Cerebellar cortex (tissue), 1 donor: ENCODE measurements at places on chromosomes 7 and 10.

DNA sequence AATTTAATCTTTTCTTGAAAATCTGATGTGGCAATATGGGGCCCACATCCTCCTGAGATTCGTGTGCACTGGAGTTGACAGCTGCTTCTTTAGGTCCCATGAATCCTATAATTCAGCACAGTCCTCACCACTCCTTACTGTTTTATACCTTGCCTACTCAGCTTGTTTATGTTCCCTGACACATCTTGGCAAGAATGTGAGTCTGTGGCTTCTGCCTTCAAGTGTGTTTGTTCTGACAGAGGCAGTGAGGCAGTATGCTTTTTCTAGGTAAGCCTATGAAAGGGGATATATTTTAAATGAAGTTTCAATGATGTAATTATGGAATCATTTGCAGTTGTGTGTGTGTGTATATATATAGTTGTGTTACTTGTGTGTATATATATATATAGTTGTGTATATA is 106.4 kb downstream of the AMPH start:
- DNase-seq: no peak

DNA sequence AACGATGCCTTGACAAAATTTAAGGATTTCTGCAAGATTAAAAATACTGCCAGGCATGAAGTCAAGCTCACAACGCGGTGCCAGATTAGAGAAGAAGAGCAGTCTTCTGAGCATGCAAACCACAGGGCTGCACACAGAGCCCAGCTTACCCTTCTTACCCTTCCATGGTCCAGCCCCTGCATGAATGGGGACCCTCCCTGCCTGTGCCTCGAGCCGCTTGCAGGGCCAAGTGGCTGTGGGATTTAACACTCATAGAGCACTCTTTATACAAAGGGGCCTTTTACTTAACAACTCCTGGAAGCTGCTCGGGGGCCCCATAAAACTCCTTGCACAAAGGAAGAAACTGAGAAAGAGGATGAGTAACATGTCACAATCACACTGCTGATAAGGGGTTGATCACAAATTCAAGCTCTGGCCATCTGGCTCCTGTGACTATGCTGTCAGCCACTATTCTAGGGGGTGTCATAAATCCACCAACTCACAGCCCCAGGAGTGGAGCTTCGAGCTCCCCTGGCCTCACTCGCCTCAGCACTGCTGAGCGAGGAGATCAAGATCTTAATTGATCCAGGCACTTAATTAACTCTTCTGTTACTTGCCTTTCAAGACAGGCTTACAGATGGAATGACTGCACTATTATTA is 514.8 kb downstream of the TNS3 start:
- no peak for DNase-seq

DNA sequence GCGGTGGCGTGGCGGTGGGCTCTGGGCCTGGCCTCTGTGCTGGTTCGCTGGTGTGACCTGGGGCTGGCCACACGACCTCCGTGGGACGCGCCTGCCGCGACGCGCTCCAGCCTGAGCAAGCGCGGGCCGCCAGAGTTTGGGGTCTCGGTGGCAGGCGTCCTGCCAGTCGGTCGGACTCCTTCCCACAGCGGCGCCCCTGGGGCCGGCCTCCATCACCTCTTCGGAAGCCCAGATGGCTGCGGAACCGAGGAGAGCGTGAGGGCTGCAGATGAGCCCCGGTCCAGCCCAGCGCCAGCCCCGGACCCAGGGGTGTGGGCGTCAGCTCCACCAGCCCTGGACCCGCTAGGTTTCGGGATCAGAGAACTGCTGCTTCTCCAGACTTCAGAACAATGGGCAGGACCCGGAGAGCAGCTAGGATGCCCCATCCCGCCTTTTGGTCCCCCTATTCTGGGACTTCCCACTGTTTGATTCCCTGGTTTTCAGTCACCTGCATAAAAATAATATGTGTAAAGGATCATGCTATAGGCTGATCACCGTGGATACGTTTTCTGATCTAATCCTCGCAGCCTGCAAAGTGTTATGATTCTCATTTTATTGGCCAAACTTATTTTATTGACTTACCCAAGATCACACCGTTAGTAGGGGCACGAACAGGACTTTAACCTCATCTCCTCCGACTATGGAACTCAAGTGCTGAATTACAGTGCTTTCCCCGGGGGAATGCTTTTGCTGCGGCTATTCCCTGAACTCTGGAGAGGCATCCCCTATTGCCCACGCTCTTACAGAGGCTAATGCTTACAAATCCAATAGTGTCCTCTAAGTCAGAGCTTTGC is 2.8 kb downstream of the CYP26C1 start:
- no peak for DNase-seq

- no peak for DNase-seq
These were observed 83.5 kb upstream of the INSIG1 start for GRCh38 chr7:155213955-155214740.

- no peak for DNase-seq
These were observed 3.8 kb downstream of the AHCYL2 start for GRCh38 chr7:129228633-129229032.

GRCh38 chr10:122327237-122328206 is 47.0 kb upstream of the PLEKHA1 start:
- no peak for DNase-seq

GRCh38 chr7:1540776-1541271 is 10.3 kb downstream of the MAFK start:
- no peak for DNase-seq

- DNase-seq: no peak
These were observed 66.8 kb downstream of the MAD1L1 start for GRCh38 chr7:2165610-2166594.

DNA sequence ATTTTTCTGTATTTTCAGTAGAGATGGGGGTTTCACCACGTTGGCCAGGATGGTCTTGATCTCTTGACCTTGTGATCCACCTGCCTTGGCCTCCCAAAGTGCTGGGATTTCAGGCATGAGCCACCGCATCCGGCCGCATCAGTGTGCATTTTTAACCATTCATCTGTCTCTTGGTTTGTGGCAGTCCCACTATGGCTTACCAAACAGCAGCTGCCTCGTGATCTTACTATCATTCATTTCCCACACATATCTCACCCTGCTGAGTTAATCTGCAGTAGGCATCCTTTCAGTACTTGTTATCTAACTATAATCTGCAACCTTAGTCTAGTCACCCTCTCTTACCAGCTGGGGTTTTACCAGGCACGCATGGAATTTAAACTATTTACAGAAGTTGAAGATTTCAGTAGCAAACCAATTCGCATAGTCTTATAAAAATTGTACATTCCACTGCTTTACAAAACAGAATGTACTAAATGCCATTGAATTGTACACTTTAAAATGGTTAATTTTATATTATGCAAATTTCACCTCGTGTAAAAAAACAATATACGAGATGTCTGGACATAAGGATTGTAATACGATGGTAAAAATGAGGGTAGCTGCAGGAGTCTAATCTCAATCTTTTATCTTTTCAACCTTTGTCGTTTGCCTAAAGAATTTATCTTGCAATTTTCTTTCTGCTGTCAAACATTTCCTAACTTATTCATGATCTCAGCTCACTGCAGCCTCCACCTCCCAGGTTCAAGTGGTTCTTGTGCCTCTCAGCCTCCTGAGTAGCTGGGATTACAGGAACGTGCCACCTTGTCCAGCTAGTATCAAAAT is 4.6 kb upstream of the TBC1D12 start:
- no peak for DNase-seq

DNA sequence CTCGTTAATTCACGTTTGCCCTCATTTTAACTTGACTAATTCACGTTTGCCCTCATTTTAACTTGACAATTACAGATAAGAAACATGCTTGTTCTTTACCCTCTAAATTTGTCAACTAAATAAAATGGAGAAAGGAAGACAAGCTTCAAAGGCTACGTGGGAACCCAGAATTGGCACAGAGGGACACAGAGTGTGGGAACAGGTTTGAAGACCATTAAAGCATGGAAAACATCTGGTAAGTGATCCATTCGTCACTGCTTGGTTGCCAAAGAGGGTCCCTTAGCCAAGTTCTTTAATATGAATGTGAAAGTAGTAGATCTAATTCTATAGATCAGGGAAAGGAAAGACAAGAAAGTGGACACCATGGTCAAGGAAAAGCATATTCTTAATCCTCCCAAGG is 57.2 kb downstream of the ITIH5 start:
- DNase-seq: no peak

DNA sequence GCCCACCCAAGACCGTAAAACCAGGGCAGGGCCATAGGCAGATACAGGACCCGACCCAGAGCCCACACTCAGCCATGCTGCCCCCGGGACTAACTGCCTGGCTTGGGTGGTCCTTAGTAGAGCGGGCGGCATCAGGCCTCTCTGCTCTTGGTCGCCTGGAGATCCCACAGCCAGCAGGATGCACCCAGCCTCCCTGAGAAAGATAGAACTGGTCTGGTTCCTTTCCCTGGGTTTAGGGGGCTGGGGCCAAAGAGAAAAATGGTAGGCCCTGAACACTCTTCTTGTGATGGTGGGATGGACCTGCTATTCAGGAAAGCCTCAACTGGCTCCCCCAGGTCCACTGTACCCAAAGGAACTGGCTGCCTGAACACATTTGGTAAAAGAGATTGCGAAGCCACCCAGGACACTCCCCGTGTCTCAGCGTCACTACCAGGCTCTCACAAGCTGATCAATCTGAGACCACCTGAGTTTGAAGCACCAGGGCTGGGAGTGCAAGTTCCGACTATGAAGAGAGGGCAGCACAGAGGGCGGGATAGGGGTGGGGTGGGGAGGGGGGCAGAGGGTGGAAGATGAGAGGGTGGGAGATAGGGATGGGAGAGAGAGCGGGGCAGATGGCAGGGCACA is 591.5 kb downstream of the DNAJB6 start:
- no peak for DNase-seq

- DNase-seq: no peak
These were observed 74.3 kb downstream of the SAMD9 start for GRCh38 chr7:93043385-93043985.

DNA sequence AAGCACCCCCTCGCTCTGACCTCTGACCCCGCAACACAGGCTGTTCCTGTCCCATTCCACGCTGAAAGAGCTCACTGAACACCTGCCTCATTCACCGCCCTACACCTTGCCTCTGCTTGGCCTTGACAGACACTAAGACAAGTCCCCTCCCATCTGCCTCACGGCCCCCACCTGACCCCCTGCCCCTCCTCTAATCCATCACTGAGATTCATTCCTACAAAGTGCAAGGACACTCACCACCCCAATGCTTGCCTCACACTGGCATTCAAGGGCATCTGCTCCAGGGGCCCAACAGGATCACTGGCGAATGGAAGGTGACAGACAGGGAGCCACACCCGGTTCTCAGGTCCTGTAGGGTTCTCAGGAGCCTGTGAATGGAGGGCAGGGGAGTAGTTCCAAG is 68.1 kb upstream of the NANOS1 start:
- no peak for DNase-seq

DNA sequence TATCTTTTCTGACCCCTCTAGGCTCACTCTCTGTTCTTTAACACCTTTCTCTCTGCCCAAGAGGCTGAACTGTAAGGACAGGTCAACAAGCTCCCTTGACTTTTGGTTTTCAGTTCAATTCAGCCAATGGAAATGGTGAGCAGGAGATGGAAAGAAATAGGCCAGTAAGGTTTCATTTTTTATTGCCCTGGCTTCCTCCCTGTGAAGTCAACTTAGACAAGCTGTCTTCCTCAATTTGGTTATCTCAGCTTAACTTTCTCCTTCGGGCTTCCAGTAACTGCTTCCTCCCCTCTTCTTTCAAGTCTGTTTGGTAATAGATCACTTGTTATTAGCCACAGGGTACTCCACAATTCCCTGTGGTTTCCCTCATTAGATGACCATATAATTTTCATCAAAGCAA is 19.7 kb downstream of the LIPK start:
- no peak for DNase-seq

GRCh38 chr7:99713995-99714570 is 20.9 kb downstream of the CYP3A7 start:
- DNase-seq: no peak

- DNase-seq: no peak
These were observed 24.4 kb upstream of the AKR1B1 start for GRCh38 chr7:134483296-134483695.

GRCh38 chr10:67487199-67487598 is 208.8 kb downstream of the CTNNA3 start:
- DNase-seq: no peak

DNA sequence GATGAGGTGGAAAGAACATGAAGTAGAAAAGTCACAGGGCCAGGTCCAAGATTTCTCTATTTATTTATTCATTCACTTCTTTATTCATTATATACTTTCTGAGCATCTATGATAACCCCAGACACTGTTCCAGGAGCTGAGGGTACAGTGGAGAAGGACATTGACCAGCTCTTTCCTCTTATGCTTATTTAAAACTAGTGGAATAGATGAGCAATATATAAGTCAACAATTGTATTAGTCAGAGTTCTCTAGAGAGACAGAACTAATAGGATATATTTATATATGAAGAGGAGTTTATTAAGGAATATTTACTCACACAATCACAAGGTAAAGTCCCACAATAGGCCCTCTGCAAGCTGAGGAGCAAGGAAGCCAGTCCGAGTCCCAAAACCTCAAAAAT is 15.0 kb upstream of the GPR37 start:
- DNase-seq: no peak

- DNase-seq: no peak
These were observed 50.8 kb downstream of the SIRT1 start for GRCh38 chr10:67935223-67935622.

DNA sequence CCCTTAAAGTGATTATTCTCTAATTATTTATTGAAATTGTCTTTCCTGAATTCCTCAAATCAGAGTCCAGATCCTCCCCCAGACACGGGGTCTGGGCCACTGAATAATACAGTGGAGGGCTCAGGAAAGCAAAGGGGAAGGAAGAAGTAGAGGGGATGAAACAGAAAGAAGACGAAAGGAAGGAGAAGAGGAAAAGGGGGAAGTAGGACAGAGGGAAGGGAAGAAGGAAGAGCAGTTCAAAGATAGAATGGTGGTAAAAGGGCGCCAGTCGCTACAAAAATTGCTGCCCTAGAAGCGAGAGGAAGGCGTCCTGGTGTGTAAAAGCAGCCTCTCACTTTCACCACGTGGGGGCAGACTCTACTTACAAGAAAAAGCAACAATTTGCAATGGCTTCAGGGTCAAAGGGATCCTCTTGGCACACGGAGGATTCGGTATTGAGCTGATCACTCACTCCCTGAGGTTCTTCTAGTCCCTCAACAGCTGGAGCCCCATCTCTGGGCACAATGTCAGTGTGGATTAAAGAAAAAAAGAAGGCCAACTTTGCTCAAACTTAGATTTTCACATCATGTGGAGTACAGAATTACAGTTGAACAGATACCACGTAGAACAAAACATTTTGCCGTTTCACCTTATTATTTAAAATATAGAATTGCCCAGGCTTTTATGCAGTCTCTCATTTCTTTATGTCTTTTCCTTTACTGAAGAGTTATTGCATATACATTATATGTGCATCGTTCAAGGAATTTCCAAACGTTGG is 31.4 kb upstream of the NPVF start:
- DNase-seq: peak; percentile 94

DNA sequence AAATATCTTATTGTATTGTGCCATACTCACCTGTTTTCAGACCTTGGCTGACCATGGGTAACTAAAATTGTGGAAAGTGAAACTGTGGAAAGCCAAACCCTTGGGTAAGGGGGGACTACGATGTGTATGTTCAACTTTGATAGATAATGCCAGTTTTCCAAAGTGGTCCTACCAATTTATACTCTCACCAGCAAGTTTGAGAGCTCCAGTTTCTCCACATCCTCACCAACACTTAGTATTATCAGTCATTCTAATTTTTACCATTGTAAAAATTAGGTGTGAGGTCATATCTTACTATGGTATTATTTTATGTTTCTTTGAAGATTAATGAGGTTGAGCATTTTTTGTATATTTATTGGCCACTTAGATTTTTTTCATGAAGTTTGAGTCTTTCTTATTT is 346.9 kb upstream of the PODXL start:
- no peak for DNase-seq

- no peak for DNase-seq
These were observed 185.1 kb upstream of the PRPS1L1 start for GRCh38 chr7:18212758-18213157.

- DNase-seq: no peak
These were observed 51.1 kb downstream of the KCTD7 start for GRCh38 chr7:66679633-66680244.
